Activated CD4-positive, alpha-beta T cell treated with anti-CD3 and anti-CD28 coated beads for 1 hour (primary cell): ENCODE measurements at places on chromosomes 1 and 21.

DNA sequence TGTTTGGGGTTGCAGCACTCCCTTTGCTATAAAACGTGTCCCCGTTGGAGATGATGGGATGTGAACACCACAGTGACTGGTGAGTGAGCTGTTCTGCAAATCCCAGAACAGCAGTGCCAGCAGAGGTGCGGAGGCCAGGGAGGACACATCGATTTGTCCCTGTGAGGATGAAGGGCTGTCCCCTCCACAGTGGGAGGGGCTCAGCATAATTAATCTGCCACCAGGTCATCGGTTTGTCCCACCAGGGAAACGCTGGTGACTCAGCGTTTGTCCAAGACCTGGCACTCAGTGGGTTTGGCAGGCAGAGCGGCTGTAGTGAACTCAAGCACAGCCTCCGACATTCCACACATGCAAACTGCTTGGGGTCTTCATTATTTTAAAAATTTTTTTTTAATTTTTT is 22.8 kb upstream of the PDE9A start:
- no peak for DNase-seq

DNA sequence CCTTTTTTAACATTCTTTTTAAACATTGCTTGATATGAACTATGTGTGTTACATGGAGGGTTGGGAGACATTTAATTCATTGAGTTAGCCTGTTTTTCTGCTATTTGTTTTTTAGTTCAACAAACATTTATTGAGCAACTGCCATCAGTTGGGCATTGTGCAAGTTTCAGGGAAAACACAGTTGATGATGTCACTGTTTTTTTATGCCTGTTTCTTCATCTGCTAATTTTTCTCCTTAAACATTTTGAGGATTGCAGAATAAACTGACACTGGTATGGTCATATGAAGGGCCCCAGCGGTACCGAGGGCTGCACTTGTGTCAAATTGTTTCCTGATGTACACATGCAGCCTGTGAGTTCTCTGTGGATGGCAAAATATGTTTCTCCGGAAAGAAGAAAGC is 253.0 kb downstream of the FGGY start:
- no peak for DNase-seq

- no peak for DNase-seq
Measured at GRCh38 chr1:156372876-156373275, 3.9 kb downstream of the RHBG start.

- DNase-seq = no peak
Measured at GRCh38 chr1:232435729-232436128, 194.2 kb downstream of the SIPA1L2 start.

DNA sequence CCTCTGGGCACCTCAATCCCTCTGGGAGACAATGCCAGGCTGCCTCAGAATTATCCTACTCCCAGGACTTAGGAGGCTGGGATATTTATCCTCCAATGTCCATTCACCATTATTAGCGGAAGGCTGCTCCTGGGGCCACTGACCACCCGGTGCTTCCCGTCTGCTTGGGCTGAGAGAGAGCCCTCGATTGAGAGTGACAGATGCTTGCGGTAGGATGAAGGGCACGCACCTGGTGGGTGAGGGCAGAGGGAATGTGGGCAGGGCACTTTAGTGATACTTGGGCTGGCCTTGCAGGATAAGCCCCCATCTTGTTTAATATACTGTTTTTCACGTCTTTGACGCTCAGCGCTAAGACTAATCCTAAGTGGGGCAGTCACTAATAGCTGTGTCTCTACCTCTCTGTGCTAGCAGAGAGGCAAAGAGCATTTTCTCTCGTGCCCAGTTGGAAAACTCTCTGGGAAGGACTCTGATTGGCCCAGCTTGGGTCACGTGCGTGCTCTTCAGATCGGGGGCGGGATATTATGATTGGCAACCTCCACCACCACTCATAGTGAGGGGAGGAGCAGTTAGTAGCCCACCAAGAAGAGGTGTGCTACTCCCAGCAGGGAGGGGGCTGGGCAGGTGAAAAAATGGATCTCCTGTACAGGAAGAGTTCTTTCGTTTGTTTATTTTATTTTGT is 10.6 kb upstream of the PARS2 start:
- DNase-seq = no peak

GRCh38 chr1:228961511-228961910 is 226.2 kb downstream of the RHOU start:
- DNase-seq = no peak

DNA sequence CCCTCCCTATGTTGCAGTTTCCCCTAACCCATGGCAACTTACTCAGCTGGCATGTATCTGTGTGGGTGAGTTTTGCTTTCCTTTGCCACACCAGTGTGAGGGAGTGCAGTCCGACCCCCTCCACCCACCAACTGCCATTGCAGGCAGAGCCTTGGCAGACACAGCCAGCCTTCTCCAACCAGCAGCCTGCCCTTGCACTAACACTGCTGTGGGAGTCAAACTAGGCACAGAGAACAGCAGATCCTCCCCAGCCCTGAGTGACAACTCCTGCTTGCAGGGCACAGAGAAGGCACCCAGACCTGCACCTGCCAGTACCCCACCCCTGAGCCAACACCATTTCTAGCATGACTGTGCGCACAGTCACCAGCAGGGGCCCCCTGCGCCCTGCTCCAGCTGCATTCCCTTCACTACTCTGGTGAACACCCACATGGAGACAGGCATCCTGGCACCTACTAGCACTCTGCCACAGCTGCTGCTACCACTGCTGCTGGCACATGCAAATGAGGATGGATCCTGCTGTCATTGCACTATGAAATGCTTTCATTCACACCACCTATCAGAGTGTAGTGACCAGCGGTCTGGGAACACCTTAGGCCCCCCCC is 98.4 kb downstream of the MAGI3 start:
- no peak for DNase-seq

GRCh38 chr1:84721152-84721551 is 30.9 kb upstream of the SSX2IP start:
- no peak for DNase-seq

- DNase-seq = peak; percentile 27
Measured at GRCh38 chr1:64136752-64137411, 66.5 kb upstream of the UBE2U start.

- DNase-seq = no peak
Measured at GRCh38 chr21:35578831-35579471, 481.4 kb downstream of the SETD4 start.
